Stimulated activated CD4-positive, alpha-beta T cell treated with anti-CD3 and anti-CD28 coated beads, Interleukin-4, amount 100 ng/mL, for 24 hours (primary cell): ENCODE measurements at places on chromosomes 5 and 9.
A peak's percentile ranks its signal among the peaks of the same experiment; 100 is the strongest.

GRCh38 chr9:116378873-116379272 lies 225.3 kb downstream of the PAPPA start:
- no peak for DNase-seq

- DNase-seq = no peak
These were observed 133.0 kb downstream of the ENC1 start for GRCh38 chr5:74507370-74508005.

DNA sequence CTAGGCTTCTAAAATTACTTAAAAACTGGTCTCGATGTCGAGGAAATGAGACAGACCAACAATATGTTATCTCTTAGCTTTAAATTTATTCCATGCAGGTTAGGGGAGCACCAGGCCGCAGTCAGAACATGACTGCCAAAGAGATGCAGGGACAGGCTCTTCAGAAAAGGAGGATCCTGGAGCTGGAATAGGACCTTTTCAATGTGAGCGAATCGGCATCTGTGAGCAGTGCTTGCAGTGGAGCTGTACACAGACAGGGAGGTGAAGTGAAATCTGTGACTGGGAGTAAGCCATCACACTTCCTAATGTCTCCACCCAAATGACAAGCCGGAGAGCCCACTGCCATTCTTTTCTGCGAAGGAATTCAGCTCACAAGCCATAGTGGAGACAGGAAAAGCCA lies 78.2 kb downstream of the EFNA5 start:
- DNase-seq = no peak

DNA sequence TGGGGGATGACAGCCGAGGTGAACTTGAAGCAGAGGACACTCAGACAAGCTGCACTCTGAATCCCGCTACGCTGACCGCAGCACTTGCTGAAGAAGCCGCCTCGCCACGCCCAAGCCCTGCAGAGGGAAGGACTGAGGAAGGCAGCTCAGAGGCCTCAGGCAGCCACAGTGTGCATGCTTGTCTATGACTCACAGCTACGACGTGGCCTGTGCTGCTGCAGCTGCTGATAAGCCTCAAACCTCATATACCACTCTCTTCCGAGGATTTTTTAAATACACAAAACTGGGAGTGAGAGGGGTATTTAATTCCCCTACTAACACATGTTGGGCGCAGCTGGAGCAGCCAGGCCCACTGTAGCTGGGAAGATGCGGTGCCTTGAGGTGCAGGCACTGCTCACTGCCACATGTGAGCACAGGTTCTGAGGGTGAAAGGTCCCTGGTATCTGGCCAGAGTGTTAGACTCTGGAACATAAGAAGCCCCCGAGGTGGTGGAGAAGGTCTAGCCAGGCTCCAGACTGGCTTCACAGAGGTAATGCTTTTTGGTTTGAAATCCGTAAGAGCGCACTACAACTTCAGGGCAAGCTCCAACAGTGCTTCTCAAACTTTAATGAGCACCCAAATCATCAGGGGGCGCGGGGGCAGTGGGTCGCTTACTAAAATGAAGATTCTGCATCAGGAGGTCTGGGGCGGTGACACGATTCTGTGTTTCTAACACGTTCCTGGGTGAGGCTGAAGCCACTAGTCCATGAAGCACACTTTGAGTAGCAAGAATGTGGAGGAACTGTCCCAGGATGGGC lies 196.8 kb downstream of the AUH start:
- DNase-seq = peak; percentile 72

- no peak for DNase-seq
These were observed 75.3 kb upstream of the NR4A3 start for GRCh38 chr9:99746406-99746805.

DNA sequence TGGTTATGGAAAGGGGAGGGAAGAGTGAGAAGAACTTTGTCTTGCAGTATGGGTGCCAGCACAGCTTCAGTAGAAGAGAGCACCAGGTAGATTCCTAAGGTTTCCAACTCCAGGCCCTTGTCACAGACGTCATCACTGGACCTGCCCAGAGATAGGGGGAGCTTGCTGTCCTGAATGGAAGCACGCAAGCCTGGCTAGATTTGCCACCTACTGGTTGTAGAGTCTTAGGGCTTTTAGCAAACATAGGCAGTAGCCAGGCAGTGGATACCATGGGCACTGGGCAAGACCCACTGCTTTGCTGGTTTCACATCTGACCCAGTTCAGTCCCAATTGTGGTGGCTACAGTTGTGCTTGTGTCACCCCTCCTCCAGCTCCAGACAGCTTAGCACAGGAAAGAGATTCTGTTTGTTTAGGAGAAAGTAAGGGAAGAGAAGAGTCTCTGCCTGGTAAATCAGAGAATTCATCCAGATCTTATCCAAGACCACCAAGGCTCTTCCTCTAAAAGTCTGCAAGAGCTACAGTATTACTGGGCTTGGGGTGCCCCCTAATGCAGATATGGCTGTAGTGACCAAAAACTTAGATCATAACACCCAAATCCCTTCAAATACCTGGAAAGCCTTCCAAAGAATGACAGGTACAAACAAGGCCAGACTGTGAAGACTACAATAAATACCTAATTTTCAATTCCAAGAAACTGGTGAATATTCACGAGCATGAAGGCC lies 158.9 kb downstream of the HINT1 start:
- no peak for DNase-seq

- DNase-seq = no peak
These were observed 15.9 kb upstream of the TNFAIP8 start for GRCh38 chr5:119339965-119340364.

- DNase-seq = no peak
These were observed 615.6 kb downstream of the EBF1 start for GRCh38 chr5:158484150-158484549.

DNA sequence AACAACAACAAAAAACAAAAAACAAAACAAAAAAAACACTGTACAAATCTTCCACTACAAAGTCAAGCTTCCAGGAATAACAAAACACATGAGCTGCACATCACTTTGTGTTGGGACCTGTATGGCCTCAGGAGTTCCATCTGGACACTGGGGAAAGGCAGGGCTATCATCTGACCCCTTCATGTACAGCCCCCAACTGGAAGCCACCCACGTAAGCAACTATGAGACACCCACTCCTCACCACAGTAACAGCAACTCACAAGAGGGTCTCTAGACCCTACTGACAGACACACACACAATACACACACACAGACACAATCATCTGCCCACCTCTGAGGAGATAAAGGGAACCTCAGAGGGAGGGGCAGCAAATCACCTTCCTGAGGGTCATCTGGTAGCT lies 81.7 kb upstream of the LRRTM2 start:
- no peak for DNase-seq

DNA sequence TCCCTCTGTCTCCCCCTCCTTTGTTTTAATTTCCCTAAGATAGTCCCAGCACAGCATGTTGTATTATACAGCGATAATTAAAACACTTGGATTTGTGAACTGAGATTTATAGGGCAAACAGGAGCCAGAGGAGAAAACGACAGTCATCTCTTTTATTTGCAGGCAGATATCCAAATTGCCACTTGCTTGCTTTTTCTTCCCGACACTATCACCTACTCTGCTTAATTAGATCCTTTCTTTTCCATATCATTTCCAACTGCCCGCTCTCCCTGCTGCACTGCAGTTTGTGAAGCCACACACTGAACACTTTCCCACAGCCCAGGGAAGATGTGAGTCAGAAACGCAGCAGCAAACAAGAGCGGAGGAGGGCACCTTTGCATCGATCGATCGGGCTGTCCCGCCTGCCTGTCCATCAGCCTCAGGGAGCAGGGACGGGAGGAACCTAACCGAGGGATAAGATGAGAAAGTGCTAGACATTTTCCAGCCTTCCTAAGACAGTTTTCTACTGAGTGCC lies 35.8 kb upstream of the SPRY4 start:
- DNase-seq = no peak

DNA sequence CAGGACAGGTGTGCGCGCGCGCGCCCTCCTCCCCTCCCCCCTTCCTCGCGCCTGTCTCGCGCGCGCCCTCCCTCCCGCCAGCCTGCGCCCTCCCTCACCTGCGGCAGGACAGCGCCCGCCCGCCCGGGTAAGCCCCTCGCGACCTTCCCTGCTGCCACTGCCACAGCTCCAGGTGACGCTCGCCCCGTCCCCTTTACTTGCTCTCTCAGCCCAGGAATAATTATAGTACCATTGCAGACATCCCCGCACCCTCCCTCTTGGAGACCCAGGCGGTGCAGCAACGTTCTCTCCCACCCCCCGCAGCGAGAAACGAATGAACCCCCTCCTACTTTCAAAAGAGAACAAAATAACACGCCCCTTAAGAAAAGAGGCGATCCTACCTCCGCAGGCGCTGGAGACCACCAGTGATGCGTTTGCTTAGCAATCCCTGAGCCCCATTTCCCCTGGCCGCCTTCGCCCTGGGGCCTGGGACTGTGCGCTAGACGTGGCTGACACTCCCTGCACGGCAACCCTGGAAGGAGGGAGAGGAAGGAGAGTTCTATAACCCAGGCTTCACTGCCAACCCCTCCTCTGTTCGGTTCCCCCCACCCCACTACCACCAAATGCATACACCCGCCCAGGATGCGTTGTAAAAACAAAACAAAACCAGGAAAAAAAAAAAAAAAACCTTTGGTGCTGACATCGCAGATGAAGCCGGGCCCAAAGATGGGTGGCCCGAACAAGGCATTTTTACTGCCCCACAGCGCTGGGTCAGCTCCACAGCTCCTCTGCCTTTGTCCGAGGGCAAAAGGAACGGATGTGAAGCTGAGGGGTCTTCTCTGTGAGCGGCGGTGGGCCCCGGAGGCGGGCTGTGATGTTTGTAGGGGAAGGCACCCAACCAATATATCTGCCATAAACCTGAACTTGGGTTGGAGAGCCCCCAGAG lies 5.6 kb upstream of the PURA start:
- peak; percentile 76 for DNase-seq

GRCh38 chr5:92543201-92543600 lies 1037.8 kb downstream of the NR2F1-AS1 start:
- DNase-seq = no peak

- DNase-seq = no peak
These were observed 53.5 kb upstream of the MCCC2 start for GRCh38 chr5:71533615-71534014.

DNA sequence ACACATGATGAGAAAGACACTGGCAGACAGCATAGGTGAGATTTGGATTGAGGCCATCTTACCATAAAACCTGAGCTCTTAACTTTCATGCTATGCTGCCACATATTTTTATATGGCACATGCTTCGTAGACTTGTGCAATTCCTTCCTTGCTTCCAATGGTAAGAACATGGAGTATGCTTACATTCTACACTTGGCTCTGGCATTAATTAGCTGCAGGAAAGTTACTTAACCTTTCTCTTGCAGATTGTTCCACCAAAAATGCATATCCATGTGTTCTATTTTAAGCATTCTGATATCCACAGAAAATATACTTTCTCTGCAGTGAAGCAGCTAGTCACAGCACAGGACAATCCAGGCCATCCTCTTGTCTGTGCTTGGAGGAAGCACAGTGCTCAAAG lies 119.4 kb downstream of the MPDZ start:
- DNase-seq = no peak

DNA sequence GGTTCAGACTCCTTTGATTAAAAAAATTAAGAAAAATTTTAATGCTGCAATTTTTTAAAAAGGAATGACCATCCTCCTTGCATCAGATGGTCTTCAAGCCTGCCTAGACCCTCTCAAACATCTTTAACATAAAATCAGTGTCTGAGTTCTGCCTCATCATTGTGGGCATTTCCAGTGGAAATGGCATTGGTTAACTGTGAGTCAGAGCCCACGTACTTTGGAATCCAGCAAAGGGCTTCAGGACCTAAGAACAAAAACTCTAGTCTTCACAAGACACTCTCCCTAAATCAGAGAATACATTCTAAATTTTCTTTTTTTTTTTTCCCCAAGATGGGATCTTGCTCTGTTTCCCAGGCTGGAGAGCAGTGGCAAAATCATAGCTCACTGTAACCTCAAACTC lies 9.4 kb upstream of the C5orf15 start:
- DNase-seq = no peak

- no peak for DNase-seq
These were observed 84.4 kb downstream of the DAPK1 start for GRCh38 chr9:87581949-87582637.

GRCh38 chr5:9903801-9904200 lies 273.6 kb upstream of the TAS2R1 start:
- no peak for DNase-seq

DNA sequence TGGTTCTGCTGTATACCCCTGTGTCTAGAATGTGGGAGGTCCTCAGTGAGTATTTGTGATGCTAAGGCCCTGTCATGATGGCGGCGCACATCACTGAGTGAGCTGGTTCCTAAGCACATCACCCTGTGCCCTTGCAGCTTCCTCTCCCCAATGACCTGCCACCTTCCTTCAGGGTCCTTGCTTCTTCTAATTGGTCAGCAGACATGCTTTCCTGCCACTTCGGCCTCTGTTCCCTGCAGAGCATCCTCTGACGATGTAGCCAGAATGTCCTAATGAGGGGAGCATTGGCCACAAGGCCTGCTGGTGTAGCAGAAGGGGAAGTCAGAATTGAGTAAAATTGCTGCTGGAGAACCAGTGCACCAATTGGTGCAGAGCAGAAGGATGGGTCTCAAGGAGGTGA lies 31.1 kb upstream of the ANGPTL2 start:
- no peak for DNase-seq

DNA sequence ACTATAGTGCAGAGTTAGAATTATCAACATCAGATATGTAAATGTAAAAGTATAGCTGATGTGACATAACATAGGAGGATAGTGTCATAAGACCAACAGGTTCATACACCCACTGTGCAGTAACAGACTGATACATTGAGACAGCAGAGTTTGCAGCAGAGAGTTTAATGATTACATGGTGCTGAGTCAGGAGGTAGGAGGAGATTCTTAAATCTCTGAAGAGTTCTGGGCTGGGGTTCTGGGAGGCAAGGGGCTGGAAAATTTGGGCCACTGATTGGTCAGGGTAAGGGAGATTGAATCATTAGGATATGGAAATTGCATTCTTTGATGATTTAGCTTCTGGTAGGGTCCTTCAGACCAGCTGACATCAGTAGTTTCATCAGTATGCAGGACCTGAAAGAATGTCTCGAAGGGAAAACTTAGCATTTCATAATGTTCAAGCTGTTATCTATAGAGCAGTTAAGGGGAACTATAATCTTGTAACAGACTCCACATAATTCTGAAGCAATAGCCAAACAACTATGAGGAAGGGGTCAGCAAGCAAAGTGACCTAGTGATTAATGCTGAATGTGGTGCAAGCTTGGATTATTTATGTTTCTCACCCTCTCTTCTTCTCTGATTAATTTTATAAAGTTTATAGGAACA lies 35.6 kb downstream of the CCL28 start:
- no peak for DNase-seq

- no peak for DNase-seq
These were observed 187.9 kb downstream of the MAN2A1 start for GRCh38 chr5:109877670-109878045.

DNA sequence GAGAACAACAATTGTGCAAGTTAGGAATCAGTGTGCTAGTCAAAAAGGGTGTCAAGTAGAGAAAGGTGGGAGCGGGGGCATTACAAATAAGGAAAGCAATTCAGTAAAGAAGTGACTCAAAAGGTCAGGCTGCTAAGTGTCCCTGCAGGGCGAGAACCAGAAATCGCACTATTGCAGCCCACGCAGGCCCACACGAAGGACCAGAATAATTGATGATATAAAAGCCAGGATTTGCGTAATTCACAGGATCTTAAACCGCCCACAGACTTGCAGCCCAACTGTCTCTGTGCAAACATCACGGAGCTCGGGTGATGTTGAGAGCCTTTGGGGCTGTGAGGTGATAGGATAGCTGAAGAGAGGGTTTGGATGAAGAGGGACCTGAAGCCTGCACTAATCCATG lies 349.0 kb downstream of the BRINP1 start:
- DNase-seq = no peak

- DNase-seq = no peak
These were observed 177.4 kb upstream of the IL12B start for GRCh38 chr5:159507661-159508060.
